ENCODE measurements at places on chromosomes 16 and 17. TPM values are rescaled to one million over a fixed set of nuclear protein-coding genes. Genes with fewer than 3 reads are reported as not detected.
A peak's percentile ranks its signal among the peaks of the same experiment; 100 is the strongest.

The MAPT gene
- total RNA-seq = 0.64 TPM

DNA sequence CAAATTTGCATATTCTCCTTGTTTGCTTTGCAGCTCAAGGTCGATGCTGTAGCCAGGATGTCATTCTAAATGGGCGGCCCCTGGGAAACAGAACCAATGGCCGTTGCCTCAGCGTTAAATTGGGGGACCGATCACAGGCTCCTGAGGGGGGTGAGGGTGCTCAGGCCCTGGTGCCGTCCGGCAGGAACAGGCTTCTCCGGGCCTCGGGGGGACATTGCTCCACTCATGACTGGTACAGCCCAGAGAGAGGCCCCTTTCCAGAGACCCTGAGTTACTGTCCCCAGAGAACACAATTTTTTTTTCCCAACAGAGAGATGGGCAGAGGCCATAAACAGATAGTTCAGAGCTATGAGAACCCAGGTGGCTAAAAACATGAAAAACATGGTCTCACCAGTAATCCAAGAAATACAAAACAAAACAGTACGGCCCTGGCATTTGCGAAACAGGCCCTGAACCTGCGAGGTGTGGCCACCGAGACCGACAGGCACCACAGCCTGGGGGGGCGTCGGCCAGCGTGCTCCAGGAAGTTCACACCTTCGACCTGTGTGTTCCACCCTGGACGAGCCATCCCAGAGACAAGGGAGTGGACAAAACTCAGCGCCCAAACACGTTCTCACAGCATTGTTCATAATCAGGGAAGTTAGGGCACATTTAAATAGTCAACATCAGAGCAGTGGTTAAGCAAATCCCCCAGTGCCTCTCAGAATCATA is 82.8 kb downstream of the METRNL start:
- no peak for DNase-seq
- no peaks in the 10 kb centered on the region for H3K4me1 ChIP-seq
- no peak overlapping the region for H3K4me3 ChIP-seq
- H3K27me3 ChIP-seq = peaks cover 36% of the 10 kb centered on the region
- no peak overlapping the region for H3K27ac ChIP-seq

The MARCHF10 gene
- not detected for total RNA-seq

The FN3K gene
- 2.7 TPM for total RNA-seq

- H3K4me1 ChIP-seq = peaks cover 35% of the 10 kb centered on the region
- peaks cover 62% of the 10 kb centered on the region for H3K36me3 ChIP-seq
- no peaks in the 10 kb centered on the region for H3K27me3 ChIP-seq
- peak overlapping the region; percentile 38 for H3K4me3 ChIP-seq
Observed at GRCh38 chr17:75238684-75239191, 22.7 kb downstream of the GGA3 start.

GRCh38 chr17:31073411-31073810 is 21.4 kb upstream of the NF1 start:
- DNase-seq = no peak
- peaks cover 2% of the 10 kb centered on the region for H3K27me3 ChIP-seq
- no peaks in the 10 kb centered on the region for H3K36me3 ChIP-seq
- no peaks in the 10 kb centered on the region for H3K4me1 ChIP-seq
- H3K27ac ChIP-seq = no peak overlapping the region
- H3K4me3 ChIP-seq = no peak overlapping the region

The TVP23A gene
- total RNA-seq = not detected

GRCh38 chr17:18224387-18225120 is 881 bp upstream of the LLGL1 start:
- H3K4me3 ChIP-seq = peak overlapping the region; percentile 70
- H3K27me3 ChIP-seq = peaks cover 2% of the 10 kb centered on the region
- H3K36me3 ChIP-seq = no peaks in the 10 kb centered on the region
- H3K4me1 ChIP-seq = peaks cover 20% of the 10 kb centered on the region
- DNase-seq = no peak
- peak overlapping the region; percentile 48 for H3K27ac ChIP-seq

- no peak overlapping the region for H3K4me3 ChIP-seq
- no peak overlapping the region for H3K27ac ChIP-seq
Observed at GRCh38 chr16:1282324-1282973, 26.6 kb downstream of the TPSD1 start.

DNA sequence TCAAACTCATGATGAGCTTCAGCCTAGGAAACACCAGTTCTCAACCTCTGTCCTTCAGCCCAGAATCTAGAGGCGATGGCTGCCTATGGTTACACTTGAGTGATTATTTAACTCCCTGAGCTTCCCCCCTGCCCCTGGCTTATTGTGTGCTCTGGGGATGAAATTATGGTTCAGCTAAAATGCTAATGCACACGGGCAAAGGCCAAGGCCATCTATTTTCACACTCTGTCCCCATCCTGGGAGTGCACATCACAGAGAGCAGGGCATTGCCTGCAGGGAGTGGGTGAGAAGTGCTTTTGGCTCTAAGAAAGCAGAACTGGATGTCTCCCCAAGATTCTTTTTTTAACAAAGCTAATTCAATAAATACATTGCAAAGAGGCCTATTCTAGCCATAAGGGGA is 21.6 kb upstream of the CACNG5 start:
- H3K27me3 ChIP-seq = peaks cover 4% of the 10 kb centered on the region
- H3K36me3 ChIP-seq = peaks cover 3% of the 10 kb centered on the region
- no peak overlapping the region for H3K27ac ChIP-seq
- no peaks in the 10 kb centered on the region for H3K4me1 ChIP-seq
- no peak overlapping the region for H3K4me3 ChIP-seq
- DNase-seq = no peak

Data from activated T-helper 1 cell treated with anti-CD3 and anti-CD28 coated beads, Interleukin-12 subunit alpha, Interleukin-12 subunit beta, Interleukin-2, Interleukin-4 antibody, amounts not matched to agents 30 ng/mL and 10 ng/mL and 1 ng/mL, durations not matched to agents 14 hours and 24 hours and 36 hours (primary cell).